Hair follicular keratinocyte (primary cell): ENCODE measurements at places on chromosomes 3 and 15. TPM values are rescaled to one million over a fixed set of nuclear protein-coding genes. Genes with fewer than 3 reads are reported as not detected.

PIGZ gene
- 1.1 and 2.1 TPM in 2 replicates for total RNA-seq

COPB2 gene
- total RNA-seq, result 93.8 and 114 TPM in 2 replicates

ATP13A5 gene
- total RNA-seq, result not detected in 2 replicates

UROC1 gene
- not detected in 2 replicates for total RNA-seq

MITF gene
- 1.3 and 1.7 TPM in 2 replicates for total RNA-seq

GOLGA8Q gene
- total RNA-seq, result 1.2 TPM in 1 of 2 replicates, not detected in the other

CP gene
- total RNA-seq, result not detected in 2 replicates

SLC7A14 gene
- total RNA-seq, result 0.16 TPM in 1 of 2 replicates, not detected in the other

IL5RA gene
- not detected in 2 replicates for total RNA-seq

ITIH4 gene
- total RNA-seq, result 1.2 and 1.7 TPM in 2 replicates

BNC1 gene
- 98.3 and 103 TPM in 2 replicates for total RNA-seq

ANKRD63 gene
- not detected in 2 replicates for total RNA-seq

SLC9C1 gene
- total RNA-seq, result not detected in 2 replicates

PROK2 gene
- not detected in 2 replicates for total RNA-seq

TTC21A gene
- total RNA-seq, result 0.55 and 0.57 TPM in 2 replicates

APBA2 gene
- 6.6 and 10.4 TPM in 2 replicates for total RNA-seq

EXOG gene
- total RNA-seq, result 2.7 and 3.5 TPM in 2 replicates

FBXW12 gene
- total RNA-seq, result not detected in 2 replicates

GTPBP8 gene
- 18.1 and 33.2 TPM in 2 replicates for total RNA-seq

EFCC1 gene
- total RNA-seq, result not detected in 2 replicates

EXOSC7 gene
- 57.0 and 97.4 TPM in 2 replicates for total RNA-seq

PPP1R14D gene
- not detected in 2 replicates for total RNA-seq

PRR20G gene
- not detected in 2 replicates for total RNA-seq

SUMF1 gene
- total RNA-seq, result 31.3 and 44.4 TPM in 2 replicates

LIPC gene
- not detected in 2 replicates for total RNA-seq

CCDC80 gene
- 10.3 and 11.7 TPM in 2 replicates for total RNA-seq

PLA2G4E gene
- 0.27 and 0.39 TPM in 2 replicates for total RNA-seq

TRAK1 gene
- total RNA-seq, result 29.0 and 41.6 TPM in 2 replicates

GNAT1 gene
- total RNA-seq, result not detected in 2 replicates

TRH gene
- not detected in 2 replicates for total RNA-seq

CPLX3 gene
- total RNA-seq, result not detected in 2 replicates

CD200R1 gene
- 1.2 TPM in 1 of 2 replicates, not detected in the other for total RNA-seq

SERINC4 gene
- total RNA-seq, result not detected in 2 replicates

TF gene
- 0.27 TPM in 1 of 2 replicates, not detected in the other for total RNA-seq

NCEH1 gene
- total RNA-seq, result 18.1 and 20.0 TPM in 2 replicates

CLK3 gene
- 57.0 and 77.5 TPM in 2 replicates for total RNA-seq

SCAANT1 gene
- not detected in 2 replicates for total RNA-seq

RBMS3 gene
- total RNA-seq, result 4.9 and 17.7 TPM in 2 replicates

GABRR3 gene
- not detected in 2 replicates for total RNA-seq

STAB1 gene
- under 0.01 TPM in 1 of 2 replicates, not detected in the other for total RNA-seq

XCR1 gene
- not detected in 2 replicates for total RNA-seq

CADM2 gene
- total RNA-seq, result not detected in 2 replicates

PCOLCE2 gene
- total RNA-seq, result 2.9 and 4.1 TPM in 2 replicates

RBPMS2 gene
- not detected in 2 replicates for total RNA-seq

ZPLD1 gene
- 0.72 and 4.1 TPM in 2 replicates for total RNA-seq

LIPH gene
- under 0.01 and 0.11 TPM in 2 replicates for total RNA-seq
